Suprapubic skin (tissue), 4 donors: ENCODE measurements at places on chromosomes 3 and 15.

GRCh38 chr3:52487050-52487787 is 7.9 kb upstream of the STAB1 start:
- DNase-seq = no peak

DNA sequence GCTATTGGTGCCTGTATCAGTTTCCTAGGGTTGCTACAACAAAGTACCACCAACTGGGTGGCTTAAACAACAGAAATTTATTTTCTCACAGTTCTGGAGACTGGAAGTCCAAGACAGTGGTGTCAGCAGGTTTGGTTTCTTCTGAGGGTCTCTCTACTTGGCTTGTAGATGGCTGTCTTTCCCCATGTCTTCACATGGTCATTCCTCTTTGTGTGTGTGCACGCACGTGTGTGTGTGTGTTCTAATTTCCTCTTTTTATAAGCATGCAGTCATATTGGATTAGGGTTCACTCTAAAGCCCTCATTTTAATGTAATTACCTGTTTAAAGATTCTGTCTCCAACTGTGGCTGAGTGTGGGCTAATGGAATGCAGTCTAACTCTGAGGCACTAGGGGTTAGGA is 182.5 kb downstream of the SPATA16 start:
- no peak for DNase-seq

DNA sequence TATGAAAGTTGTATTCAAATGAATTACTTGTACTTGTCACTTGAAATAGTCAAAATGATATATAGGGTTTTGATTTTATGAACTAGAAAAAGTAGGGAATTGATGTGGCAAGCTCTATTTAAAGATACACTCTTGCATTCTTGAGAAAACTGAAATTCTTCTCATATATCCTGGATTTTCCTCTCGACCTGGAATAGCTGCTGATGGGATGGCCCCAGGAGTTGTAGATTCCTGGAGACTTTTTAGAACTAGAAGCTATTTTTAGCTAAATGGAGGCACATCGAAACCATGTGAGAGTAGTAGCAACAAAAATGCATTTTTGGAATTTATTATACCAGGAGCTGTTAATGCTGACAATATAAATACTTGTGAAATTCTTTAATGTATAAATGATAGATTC is 125.9 kb downstream of the LEKR1 start:
- no peak for DNase-seq

GRCh38 chr15:36525430-36525829 is 54.0 kb upstream of the CDIN1 start:
- no peak for DNase-seq

DNA sequence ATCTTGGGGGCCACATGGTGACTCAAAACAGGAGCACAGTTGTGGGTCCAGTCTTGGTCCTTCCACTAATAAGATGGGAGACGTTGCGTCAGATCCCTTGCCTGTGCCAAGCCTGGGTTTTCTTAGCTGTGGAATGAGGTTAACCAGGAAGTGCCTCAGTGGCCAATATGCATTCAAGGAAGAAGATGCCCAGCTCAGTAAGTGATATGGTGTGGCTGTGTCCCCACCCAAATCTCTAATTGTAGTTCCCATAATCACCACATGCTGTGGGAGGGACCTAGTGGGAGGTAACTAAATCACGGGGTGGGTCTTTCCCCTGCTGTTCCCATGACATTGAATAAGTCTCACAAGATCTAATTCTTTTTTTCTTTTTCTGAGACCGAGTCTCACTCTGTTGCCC is 6.4 kb downstream of the ALG1L2 start:
- no peak for DNase-seq

- no peak for DNase-seq
Measured at GRCh38 chr15:63517628-63518027, 13.2 kb downstream of the USP3 start.

GRCh38 chr3:112604536-112604935 is 36.4 kb downstream of the CCDC80 start:
- DNase-seq = no peak

DNA sequence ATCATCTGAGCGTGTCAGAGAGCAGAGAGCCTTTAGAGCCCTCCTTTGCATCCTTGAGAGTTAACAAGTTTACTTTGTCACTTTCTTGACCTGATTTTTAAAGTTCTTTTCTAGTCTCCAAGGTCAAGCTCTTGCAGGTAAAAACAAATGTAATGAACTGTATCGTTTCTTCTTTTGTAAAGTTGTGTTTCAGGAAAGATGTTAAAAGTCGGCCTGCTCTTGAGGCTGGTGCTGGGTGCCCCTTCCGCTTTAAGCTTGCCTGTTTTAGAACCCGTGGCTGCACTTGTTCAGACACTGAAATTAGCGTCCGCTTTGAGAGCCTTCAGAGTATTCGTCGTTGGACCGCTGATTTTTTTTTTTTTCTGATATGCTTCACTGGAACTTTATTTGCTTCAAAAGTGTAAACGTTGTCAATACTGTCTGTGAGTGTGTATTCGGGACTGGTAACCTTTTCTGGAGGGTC is 52.6 kb upstream of the ULK4 start:
- DNase-seq = peak; percentile 35

DNA sequence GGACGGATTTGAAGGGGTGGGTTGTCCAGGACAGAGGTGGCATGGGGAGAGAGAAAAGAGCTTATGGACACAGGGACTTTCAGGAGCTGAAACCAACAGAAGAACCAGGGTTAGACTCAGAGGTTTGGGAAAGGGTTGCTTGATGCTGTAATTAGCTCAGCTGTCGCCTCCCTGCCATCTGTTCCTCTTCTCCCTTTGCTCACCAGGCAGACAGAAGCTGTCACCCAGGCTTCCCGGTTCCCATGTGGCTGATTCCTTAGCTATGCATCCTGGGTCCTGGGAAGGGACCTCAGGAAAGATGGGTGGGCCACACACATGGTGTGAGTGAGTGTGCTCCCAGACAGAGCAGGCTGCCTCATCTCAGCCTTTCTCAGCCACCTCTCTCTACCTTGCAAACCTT is 14.1 kb downstream of the PTPN23 start:
- no peak for DNase-seq
